ENCODE measurements at places on chromosomes 6 and 20.

DNA sequence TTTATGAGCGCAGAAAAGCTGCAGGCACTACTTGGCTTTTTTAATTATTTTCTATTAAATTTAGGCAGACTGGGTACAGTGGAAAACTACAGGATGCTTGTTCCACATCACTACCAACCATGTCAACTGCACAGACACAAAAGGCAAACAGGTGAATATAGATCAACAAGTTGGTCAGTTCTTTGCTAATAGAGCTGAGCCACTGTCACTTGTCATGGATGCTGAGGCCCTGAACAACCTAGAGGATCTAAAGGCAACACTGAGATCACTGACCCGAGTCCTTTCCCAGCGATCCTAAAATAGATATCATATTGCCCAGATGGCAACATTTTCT lies 34.5 kb upstream of the FAM83C start:
- DNase-seq, result no peak

- no peak for DNase-seq
Observed at GRCh38 chr6:40399888-40400457, 187.2 kb downstream of the LRFN2 start.

DNA sequence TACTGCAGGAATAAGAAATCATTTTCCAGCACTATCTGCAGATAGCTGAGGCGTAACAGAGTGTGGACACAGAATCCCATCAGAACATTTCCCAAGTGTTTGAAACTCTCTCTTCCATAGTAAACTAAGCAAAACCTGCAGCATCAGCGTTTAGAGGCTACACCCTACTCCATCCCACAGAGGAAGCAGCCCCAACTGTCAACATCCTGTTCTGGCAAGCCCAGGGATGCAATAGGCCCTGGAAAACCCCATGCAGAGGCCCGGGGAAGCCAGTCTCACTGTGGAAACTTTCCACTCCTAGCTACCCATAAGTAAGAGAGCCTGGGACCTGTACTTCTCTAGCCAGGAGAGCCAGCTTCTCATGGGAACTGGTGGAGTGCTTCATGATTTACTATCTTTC lies 129.4 kb downstream of the LY86 start:
- peak; percentile 61 for DNase-seq

- no peak for DNase-seq
Observed at GRCh38 chr6:130585587-130585986, 219.8 kb downstream of the TMEM200A start.

DNA sequence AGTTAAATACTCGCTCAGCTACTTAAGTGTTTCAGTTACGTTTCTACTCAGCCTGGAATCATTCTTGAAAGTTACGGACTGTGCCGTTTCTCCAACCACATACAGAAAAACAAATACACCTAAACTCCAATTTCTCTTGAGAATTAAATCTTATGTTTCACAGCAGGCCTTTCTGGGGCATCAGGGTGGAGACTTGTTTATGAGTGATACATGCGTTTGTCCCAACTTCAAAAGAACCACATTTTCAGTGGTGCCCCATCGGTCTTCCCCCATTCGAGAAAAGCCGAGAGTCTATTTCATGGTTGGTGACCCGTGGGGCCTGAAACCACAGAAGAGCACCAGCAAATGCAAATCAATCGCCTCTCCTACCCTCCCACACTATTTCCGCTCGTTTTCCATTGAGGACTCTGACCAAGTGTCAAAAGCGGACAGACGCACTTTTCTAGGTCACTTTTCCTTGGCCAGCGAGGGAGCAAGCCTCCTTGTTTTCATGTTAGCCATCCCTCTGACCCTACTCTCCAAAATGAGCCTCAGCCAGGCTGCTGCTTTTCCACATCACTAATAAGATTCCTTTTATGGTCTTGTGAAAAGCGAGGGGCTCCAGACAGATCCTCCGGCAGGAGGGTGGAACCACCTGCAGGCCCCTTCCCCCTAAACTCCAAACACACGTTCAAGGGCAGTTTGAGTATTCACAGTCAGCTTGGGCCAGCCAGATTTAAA lies 3.1 kb downstream of the JAG1 start:
- DNase-seq, result peak; percentile 32

GRCh38 chr6:106608080-106608668 lies 21.1 kb downstream of the RTN4IP1 start:
- DNase-seq, result peak; percentile 72

DNA sequence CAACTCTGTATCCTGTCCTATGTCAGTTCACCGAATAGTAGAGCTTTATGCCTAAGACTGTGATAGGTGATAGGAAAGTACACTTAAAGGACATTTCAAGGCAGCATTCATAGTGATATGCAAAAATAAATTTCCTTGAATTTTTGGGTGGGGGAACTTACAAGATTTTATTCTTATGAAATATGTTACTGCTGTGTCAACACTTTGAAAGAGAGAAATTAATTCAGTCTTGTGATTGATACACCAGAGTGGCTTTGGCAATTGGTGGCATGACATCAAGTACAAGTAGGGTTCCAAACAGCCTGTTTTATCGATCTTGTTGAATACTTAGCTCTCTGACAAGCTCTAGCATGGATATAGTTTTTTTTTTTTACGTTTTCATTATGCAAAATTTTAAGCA lies 72.3 kb downstream of the QKI start:
- no peak for DNase-seq

DNA sequence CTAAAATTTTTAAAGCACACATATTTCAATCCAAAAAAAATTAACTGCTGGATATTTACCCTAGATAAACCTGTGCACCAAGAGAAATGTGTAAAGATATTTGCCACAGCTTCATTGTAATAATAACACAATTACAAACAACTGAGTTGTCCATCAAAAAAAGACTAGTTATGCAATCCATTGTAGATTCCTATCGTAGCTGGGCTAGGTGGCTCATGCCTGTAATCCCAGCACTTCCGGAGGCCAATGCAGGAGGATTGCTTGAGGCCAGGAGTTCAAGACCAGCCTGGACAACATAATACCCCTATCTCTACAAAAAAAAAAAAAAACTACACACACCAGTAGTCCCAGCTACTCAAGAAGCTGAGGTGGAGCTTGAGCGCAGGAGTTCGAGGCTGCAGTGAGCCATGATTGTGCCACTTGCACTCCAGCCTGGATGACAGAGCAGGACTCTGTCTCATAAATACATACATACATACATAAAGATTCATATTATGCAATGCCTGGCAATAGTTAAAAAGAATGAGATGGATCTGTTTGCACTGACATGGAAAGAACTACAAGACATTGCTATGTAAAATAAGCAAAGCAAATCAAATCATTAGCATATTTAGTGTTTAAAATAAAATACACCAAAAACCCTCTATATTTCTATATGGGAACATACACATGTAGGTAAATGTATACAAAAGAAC lies 56.5 kb upstream of the CCDC28A start:
- DNase-seq, result no peak

DNA sequence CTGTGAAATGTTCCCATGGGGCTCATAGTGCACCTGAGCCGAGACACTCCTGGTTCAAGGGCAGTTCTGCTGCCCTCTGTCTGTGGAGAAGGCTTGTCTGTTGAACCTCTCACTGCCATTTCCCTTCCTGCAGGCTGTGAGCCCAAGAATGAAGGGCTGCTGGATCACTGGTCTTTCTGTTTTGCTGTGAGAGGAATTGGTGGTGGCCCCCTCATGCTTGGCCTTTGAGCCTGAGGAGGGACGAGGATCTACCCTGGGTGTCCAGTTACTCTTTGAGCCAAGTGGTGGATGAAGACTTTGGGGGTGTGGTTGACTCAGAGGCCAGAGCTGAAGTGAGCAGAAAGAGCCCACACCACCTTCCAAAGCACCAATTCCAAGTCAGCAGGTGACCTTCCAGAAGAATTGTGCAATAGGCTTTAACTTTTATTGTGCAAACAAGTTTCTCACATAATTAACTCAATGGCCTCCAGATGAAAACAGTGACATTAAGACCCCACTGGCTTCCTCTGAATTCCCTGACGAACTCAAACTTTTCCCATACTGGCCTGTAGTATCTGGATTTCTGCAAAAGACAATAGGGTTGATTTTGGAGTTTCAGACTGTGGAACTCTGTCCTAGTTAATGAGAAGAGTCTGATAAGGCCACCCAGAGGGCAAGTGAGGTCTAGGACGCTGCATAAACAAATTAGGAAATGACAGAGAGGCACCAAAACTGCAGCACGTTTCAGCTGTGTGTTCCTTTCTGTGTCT lies 101.5 kb downstream of the PHACTR3 start:
- no peak for DNase-seq

DNA sequence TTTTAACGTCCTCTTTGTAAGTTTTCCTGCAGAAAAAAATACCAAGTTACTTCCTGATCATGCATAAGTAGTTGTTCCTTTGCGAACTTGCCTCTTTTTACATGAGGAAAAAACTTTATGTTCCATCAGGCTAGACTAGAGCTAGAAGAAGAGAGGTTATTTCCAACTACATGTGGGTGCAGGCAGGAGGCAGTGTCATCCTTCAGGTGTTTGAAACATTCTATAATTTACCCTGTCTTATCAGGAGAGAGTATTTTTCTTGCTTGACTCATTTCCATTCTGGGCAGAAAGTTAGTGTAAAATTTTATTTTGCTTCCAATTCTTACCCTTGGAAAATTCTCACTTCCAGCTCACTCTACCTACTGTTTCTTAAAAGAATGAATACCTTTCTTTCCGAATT lies 28.5 kb upstream of the EPHA7 start:
- DNase-seq, result no peak
